Urothelium cell line (cell line): ENCODE measurements at places on chromosomes 6 and 20.
A peak's percentile ranks its signal among the peaks of the same experiment; 100 is the strongest.

DNA sequence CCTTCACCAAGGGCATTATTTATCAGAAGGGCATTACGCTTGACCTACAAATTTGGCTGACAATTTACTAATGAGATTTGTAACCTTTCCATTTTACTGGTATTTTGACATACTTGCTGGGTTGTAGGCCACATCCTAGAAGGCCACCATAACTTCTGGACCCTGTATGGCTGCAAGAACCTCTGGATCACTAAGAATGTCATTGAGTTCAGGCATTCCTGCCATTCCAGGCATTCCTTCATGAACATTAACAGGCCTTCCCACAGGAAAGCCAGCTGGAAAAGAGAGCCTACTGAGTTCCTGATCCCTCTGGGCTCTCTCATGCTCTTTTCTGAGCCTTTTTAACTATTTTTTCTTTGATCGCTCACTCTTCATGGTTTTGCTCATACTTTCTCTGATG lies 28.4 kb upstream of the SLC35A1 start:
- peak; percentile 11 for DNase-seq

GRCh38 chr6:52510213-52510562 lies 66.7 kb downstream of the TRAM2 start:
- no peak for DNase-seq

- DNase-seq, result peak; percentile 90
Observed at GRCh38 chr6:33161354-33162331, 30.6 kb downstream of the COL11A2 start.

DNA sequence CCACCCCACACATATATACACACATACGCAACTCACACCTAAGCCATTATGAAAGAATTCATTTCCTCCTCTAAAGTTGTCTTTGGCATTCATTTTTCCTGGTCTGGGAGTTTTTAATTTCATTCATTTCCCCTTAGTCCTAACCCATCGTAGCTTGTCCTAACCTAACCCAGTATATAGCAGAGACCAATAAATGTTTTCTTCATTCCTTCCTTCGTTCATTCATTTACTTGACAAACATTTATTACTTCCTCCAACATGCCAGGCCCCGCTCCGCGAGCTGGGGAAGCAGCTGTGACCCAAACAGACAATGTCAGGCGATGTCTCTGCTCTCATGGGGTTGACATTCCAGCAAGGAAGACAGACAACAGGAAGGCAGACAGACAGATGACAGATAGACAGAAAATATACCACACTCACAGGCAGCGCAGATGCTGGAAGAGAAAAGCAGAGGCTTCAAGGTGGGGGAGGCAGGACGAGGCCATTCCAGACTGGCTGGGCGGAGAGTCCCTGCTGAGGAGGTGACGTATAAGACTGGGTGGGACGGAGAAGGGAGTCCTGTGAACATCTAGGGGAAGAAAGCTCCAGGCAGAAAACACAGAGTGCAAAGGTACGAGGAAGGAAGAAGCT lies 33.7 kb upstream of the SIRPA start:
- no peak for DNase-seq

GRCh38 chr6:151448623-151449022 lies 3.3 kb downstream of the RMND1 start:
- DNase-seq, result no peak

DNA sequence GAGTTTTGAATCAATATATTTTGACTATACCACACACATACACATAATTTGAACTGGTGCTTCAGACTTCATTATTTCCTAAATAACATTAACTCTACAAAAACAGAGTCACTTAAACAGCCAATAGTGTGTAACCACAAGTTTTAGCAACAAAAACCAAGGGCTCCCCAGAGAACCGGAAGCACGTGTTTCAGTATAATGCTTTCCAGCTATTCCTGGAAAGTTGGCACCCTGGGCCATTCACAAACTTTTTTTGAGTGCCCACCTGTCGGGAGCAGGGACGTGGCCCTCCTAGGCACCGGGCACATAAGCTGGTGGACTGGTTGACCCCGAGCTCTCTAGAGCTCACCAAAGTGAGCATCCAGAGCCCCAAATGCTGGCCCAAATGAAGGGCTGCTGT lies 1.9 kb upstream of the SLC35D3 start:
- no peak for DNase-seq

DNA sequence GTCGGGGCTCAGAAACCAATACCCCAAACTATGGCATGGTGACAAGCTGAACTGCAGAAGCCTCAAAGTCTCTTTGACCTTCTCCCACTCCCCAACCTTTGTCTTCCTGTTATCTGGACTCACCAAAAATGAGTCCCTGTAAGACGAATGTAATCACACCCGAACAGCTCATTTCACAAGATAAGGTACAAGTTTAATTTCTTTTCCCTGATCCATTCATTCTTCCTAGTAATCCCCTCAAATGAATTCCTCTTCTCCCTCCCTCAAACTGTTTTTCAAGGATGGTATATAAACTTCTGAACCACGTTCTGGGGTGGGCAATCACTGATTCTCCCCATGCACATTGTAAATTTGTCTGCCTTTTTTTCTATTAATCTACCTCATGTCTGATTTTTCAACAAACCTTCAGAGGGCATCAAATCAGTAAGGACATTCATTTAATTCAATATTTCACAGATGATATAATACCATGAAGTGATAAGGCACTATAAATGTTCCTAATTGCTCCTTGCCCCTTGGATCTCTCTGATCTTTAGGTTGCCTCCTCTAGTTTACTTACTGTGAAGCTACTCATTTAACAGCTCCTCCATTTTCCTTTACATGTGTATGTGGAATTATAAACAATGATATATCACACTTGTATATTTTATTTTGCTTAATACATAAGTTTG lies 77.2 kb downstream of the OR2B2 start:
- no peak for DNase-seq

- DNase-seq, result no peak
Observed at GRCh38 chr6:105814745-105815536, 271.2 kb upstream of the PRDM1 start.

GRCh38 chr6:145245119-145245518 lies 490.2 kb downstream of the EPM2A start:
- no peak for DNase-seq
